ENCODE measurements at places on chromosomes 3 and 15.

DNA sequence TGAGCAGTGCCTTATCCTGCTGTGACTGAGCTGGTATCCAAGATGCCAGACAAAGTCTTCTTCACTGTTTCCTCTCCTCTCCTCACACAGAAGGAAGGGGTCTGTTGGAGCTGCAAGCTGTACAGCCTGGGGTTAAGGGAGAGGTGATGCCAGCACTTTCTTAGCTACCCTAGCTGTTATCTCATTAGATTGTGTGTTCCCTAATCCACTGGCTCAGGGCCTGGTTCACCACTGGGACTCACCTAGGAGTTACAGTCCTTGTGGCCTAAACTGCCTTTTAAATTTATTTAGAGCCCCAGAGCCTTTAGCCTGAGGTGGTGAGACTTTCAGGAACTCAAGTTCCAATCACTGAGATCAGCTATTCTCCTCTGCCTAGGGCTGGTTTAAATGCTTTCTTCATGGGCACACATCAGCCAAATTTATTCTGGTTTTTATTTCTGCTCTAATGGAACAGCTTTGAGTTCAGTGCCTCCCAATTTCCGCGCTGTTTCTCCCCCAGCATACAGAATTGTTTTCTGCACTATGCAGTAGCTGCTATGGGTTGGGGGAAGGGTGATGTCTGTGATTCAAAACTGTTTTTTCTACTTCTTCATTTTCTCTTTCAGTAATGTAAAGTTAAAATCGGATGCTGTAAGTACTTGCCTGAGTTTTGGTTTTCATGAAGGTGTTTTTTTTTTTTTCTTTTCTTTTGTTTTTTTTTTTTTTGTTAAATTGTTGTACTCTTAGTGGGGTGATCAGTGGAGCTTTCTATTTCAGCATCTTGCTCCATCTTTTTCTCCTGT is 198.8 kb downstream of the DOCK3 start:
- no peak for DNase-seq

DNA sequence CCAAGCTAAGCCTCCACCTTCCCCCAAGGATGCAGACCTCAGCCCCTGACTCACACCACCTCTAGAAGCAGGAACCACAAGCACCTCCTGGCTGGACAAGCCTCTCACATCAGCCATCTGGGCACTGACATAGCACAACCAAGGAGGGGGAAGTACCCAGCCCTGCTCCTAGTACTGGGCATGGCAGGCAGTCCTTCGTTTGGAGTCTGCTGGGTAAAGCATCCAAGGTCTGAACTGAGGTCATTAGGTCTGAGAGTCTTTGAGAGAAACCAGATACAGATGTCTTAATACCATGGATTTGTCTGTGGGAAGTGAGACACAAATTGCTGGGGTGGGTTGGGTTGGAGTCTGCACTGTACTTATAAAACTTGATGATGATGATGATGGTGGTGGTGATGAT is 61.8 kb downstream of the CCDC33 start:
- DNase-seq = no peak

DNA sequence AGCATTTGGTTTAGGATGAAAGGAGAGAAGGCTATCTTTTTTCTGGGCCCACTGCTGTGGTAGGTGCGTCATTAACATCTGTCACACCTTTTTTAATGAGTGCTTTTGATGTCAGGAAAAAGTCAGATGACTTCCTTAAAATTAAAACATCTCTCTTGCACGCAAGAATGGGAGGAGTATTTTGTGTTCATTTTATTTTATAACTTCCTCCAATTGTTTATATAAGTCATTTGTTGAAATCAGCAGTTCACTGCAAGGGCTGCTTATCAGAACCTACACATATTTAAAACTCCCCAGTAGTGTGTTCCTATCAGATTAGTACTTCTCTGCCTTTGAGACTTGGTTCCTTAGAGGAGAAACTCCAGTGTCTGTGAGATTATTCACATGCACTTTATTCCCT is 143.8 kb downstream of the NEO1 start:
- no peak for DNase-seq

- no peak for DNase-seq
These were observed 344.2 kb upstream of the TPRG1 start for GRCh38 chr3:188827576-188827975.

DNA sequence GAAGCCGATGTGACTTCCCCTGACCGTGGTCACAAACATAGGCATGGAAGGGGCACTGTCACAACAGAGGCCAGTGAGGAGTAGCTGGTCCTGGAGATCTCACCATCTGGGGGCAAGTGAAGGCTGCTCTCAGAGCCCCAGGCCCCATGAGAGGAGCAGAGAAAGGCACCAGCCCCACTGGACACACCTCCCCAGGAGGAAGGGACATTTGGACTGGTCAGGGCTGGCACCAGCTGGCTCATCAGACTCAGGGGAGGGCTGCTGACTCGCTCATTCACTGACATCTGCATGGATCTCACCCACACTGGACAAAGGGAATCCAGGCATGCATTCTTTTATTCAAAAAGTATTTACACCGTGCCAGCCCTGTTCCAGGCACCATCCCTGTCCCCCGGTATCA is 26.8 kb downstream of the ESYT3 start:
- DNase-seq = no peak

DNA sequence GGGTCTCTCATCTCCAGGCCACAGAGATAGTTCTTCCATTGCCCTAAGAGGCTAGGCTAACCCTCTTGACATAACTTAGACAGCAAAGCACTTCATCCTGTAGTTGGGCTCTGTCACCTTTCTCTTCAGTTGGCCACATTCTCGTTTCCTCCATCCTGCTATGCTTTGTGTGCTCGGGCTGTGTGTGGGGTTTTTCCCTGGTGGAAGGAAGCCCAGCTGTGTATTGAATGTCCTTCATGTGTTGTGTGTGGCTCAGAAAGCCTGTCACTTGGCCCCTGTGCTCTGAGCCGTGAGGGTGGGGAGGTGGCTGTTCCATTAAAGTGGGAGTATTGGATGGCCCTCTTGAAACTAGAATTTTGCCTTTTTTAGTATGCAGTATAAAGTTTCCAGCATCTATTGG is 8.8 kb upstream of the EXOG start:
- no peak for DNase-seq

DNA sequence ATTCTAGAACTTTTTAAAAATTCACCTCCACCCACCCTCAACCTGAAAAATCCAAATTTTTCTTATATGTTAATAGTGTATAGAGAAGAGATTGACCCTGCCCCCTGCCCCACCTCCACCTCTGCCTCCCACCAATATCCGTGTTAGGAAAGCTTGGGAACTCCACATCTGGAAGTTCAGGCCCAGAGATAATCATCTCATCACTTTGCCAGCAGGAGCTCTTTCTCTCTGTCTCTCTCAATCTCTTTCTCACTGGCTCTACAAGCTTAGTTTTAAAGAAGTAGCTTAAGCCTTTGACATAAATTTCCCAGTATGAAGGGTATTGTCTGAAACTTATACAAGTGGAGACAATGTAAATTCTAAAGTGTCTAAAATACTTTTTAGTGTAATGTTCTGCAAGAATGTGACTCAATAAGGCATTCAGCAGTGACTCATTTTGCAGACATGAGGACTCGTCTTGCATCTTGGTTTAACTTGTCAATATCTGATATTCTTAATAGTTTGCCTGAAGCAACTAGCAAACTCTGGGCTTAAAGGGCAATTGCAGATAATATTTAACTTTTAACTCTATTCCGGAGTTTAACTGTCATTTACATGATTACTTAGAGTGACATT is 299.8 kb upstream of the EPHA3 start:
- no peak for DNase-seq

DNA sequence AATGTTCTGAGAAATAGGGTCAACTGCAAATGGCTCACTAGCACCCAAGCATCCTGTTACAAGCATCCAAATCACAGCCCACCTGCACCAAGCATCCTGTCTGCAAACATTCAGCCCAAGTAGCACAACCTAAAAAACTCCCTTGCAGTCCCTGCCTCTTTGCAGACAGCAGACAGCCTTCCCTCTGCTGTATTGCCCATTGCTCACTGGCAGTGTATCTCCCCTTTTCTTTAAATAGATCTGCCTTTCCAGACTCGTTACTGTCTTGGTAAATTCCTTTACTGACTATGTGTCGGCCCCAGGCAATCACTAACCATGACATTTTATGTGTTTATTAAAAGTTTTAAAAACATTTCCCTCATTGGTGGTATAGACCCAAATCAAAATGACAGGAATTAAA is 155.4 kb downstream of the ADAMTSL3 start:
- no peak for DNase-seq

- DNase-seq = no peak
These were observed 46.3 kb downstream of the FOXP1 start for GRCh38 chr3:71537211-71537611.

GRCh38 chr3:86254480-86254879 is 736.5 kb downstream of the VGLL3 start:
- no peak for DNase-seq

DNA sequence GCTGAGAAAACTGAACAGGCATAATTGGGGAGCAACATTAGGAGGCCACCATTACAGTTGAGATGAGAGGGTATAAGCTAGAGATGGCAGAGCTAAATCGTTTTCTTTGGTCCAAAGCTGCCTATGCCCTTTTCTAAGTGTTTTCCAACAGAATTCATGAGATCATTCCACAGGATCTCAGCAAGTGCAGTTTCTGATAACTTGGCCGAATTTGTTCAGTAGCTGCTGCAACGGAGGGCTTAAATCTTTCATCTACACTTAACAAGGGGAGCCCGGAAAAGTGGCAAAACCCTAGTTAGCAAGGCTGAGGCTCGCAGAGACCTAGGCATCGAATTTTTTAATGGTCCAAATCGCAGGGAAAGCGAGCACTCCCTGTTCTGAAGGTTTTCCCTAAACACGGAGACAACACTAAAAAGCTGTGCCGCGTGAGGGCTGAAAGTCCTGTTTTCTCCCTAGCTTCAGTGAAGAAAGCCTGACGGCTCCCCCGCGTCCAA is 531 bp upstream of the BLOC1S6 start:
- DNase-seq = no peak

DNA sequence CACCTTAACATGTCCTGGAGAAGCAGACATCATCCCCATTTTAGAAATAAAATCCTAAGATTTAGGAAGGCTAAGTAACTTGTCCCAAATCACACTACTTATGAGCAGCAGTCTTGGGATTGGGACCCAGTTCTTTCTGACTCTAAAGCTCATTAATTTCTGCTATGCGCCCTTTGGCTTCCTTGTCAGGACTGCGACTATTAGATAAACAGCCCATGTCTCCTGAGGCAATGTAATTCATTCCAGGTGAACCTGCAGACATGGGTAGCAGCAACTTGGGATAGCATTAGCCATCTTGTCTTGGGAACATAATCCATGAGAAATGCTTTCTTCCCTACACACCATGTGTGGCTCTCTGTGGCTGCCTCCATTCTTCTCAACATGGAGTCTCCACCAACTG is 32.3 kb upstream of the FBN1 start:
- no peak for DNase-seq

GRCh38 chr3:193910886-193911738 is 224.8 kb upstream of the HES1 start:
- no peak for DNase-seq

DNA sequence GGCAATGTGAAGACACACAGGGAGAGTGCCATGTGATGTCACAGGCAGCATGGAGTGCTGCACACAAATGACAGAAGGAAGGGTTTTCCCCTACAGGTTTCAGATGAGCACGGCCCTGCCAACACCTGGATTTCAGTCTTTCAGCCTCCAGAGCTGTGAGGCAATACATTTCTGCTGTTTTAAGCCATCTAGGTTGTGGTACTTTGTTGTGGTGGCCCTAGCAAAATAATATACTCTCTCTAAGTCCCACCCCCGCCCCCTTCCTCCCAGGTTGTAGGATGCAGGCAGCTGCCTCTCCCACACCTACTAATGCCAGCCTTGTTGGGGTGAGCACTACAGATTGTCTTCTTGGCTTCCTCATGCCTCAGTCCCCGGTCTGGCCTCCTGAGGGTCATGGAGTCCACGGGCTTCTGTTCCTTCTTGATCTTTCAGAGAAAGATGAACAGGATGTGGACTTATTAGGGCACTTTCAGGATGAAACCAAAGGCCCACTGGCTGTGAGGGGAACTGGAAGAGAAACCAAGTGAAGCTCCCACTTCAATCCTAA is 180.0 kb downstream of the CD47 start:
- no peak for DNase-seq

DNA sequence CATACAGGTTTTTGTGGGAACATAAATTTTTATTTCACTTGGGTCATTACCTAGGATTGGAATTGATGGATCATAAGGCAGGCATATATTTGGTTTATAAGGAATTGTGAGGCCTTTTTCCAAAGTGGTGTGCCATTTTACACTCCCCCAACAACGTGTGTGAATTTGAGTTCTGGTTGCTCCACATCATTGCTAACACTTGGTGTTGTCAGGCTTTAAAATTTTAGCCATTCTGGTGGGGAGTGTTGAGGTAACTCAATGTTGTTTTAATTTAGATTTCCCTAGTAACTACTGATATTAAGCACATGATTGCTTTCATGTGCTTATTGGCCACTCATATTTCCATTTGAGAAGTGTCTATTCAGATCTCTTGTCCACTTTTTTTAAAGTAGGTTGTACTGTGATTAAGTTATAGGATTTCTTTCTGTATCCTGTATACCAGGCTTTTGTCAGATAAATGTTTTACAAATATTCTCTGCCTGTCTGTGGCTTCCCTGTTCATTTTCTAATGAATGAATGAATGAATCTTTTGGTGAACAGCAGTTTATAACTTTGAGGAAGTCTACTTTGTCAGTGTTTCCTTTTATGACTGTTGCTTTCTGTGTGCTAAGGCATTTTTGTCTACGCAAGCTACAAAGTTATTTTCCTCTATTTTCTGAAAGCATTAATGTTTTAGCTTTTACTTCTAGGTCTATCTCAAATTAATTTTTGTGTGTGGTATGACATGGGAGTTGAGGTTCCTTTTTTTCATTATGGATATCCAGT is 17.9 kb upstream of the NR2C2 start:
- no peak for DNase-seq

- DNase-seq = no peak
These were observed 95.2 kb downstream of the SEMA6D start for GRCh38 chr15:47812470-47812999.

GRCh38 chr3:42071904-42072812 is 19.0 kb upstream of the TRAK1 start:
- DNase-seq = no peak

- no peak for DNase-seq
These were observed 157.4 kb upstream of the LRTM1 start for GRCh38 chr3:55085231-55085630.

GRCh38 chr15:67225336-67225735 is 29.1 kb downstream of the AAGAB start:
- no peak for DNase-seq

GRCh38 chr3:25173606-25174005 is 254.5 kb upstream of the RARB start:
- no peak for DNase-seq
